ENCODE measurements at places on chromosomes 13 and 19.
A peak's percentile ranks its signal among the peaks of the same experiment; 100 is the strongest.

- DNase-seq = no peak
Measured at GRCh38 chr13:108478179-108478578, 151.2 kb upstream of the MYO16 start.

DNA sequence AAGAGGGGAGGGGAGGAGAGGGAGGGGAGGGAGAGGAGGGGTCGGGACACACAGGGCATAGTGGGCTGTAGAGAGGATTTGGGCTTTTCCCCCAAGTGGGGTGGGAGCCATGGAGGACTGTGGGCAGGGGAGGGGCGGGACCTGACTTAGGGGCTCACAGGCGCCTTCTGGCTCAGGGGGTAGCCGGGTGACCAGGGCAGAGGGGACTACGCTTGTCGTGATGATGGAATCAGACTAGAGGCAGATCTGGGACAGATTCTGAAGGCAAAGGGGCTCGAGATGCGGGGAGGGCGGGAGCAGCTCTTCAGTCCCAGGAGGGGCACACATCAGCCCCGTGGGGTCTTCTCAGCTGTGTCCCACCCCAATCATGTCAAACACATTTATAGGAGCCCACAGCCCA lies 13.5 kb downstream of the NDUFA11 start:
- no peak for DNase-seq

DNA sequence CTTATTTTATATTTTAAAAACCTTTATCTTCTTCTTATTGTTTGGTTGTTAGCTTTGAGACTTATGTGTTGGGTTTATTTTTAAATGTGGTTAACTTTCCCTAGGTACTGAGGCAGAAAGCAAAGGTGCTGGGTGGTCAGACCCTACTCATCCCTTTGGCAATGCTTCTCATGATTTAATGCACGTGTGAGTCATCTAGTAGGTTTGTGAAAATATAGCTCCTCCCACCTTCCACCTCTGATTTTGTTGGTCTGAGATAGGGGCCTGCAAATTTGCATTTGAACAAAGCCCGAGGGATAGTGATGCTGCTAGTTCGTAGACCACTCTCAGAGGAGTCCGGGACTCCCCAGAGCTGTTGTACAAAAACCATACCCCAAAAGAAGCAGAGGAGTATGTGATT lies 771.3 kb upstream of the ARGLU1 start:
- no peak for DNase-seq

DNA sequence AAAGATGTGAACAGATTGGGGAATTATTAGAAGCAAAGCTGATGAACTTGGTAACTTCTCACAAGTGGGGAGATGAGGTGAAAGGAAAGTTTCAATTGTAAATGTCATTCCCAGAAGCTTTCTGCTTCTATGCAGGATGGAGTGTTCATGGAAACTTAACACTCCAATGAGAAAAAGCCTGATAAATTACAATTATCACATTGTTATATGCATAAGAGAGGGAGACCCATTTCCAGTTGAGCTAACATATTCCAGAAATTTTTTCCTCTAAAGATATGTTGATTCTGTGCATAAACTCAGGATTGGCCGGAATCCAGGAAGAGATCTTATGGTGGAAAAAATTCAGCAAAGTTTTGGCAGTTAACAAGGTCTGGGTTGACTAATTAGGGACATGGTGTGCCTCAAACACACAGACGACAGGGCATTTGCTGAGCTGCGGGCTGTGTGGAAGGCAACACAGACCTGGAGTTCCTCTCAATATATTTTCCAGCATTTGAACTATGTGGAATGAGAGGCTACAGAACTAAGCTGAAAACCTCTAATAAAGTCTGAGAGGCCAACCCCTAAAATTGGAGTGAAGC lies 64.9 kb upstream of the FGF14 start:
- DNase-seq = no peak

DNA sequence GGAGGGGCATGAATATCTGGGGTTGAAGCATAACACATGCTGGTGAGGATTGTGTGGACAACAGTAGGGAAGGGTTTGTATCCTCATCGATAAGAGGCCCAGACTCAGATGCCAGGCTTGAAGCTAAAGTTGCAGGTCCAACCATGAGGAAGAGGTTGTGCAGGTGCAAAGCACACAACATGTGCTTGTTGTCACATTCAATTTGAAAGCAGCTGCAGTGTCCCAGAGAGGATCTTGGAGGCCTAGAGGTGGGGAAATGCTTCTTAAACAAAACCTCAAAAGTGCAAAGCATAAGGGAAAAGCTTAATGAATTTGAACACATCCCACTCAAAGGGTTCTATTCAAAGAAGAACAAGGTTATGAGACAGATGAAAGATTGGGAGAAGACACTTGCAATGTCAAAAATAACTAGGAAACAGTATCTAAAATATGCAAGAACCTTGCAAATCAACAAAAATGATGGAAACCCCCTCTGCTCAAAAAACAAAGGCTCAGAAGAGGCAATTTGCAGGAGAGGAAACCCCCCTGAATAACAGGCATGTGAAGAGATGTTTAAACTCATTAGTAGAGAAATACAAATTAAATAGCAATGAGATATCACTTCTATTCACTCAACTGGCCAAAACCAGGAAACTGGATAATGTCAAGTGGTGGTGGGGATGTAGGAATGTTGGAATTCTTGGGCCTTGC lies 187.1 kb downstream of the KATNAL1 start:
- DNase-seq = no peak

DNA sequence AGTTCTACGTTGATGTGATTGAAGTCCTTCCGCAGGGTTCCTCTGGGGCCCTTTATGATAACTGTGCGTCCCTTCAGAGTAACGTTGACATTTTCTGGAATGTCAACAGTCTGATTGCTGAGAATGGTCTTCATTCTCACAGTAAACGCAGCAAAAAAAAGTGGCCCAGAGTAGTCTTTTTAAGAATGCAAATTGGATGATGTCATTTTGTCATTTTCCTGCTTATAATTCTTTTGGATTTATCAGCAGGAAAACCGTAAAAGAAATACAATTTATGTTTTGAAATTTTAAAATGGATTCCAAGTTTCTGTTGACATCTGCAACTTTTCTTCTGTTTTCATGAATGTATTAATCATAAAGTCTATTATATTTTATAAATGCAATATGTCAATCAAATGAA lies 14.8 kb downstream of the URI1 start:
- DNase-seq = no peak

DNA sequence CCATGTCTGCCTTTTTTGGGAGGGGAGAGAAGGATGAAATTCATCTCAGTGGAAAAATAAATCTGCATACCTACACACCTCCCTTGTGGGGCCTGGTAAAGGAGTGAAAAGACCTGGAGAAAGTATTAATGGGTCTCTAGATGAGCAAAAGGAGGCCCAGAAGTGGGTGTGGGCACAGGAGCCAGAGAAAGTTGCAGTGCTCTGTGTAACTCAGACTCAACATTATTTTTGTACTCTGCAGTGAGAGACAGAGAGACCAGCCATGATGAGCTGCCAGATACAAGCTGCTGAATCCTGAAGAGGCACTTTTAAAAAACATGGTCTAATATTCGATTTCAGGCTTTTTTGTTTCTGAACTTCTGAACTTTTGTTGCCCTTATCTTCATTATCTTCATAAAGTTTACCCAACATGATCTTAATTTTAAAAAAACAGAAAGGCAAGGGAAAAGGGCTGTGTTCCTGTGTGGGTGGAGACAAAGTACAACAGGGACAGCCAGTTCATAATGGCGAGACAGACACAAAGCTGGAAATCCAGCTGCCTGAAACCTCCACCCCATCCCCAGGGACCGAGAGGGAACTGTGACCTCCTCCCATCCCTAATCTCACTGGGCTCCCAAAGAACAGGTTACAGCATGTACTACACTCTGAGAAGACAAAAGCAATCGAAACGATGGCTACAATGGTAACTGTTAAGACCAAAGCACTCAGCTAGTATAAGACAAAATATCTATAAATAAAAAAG lies 77.2 kb downstream of the KLF12 start:
- DNase-seq = peak; percentile 10

DNA sequence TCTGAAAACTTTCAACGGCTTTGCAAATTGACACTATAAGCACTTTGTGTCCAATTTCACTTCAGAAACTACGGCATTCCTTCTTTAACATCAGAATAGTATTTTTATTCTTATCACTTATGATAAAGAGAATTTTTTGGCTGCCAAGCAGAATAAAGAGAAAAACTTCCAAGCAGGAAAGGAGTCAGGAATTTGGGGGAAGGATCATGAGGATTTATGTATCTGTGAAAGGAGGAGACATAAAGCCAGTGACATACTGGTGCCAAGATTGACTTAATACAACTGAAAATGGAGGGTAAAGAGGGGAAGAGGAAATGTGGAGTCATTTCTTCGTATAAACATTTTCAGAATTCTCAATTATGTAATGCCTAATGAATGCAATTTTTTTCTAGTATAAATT lies 94.7 kb downstream of the RBM26 start:
- DNase-seq = no peak

Measured in body of pancreas (tissue), 4 donors.